ENCODE measurements at places on chromosomes 1 and 21. TPM values are rescaled to one million over a fixed set of nuclear protein-coding genes. Genes with fewer than 3 reads are reported as not detected.

DNA sequence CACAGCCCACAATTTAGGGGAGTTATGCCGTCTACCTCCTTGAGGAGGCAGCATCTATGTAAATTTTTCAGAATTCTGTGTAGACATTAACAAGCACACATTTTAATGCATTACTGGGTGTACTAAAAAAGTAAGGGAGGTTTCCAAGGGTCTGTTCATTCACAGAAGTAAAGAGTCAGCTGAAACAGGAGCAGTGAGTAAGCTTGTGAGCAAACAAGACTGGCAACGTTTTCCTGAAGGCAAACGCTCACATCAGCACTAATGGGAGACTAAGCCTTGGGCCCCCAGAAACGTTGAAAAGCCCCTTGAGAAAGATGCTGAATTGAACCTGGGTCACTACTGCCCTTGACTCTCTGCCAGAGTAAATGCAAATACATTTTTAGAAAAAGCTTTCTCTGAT, 25.7 kb downstream of the RPRD2 start:
- DNase-seq = no peak

Gene TNFRSF1B
- total RNA-seq = 35.2 TPM

Gene PLA2G2D
- not detected for total RNA-seq

- DNase-seq = peak; percentile 29
Measured at GRCh38 chr21:42158846-42159245, 60.1 kb upstream of the ABCG1 start.

- DNase-seq = no peak
Measured at GRCh38 chr1:234705615-234706014, 95.6 kb upstream of the IRF2BP2 start.

Gene LCE3D
- 27.1 TPM for total RNA-seq

Gene LCE1C
- total RNA-seq = 1,127 TPM

- DNase-seq = no peak
Measured at GRCh38 chr1:48576565-48576964, 104.6 kb upstream of the SPATA6 start.

Gene SHE
- total RNA-seq = 2.0 TPM

GRCh38 chr1:173666646-173667045, 3.0 kb downstream of the ANKRD45 start:
- no peak for DNase-seq

- no peak for DNase-seq
Measured at GRCh38 chr1:35888255-35888654, 5.2 kb downstream of the AGO1 start.

All from suprapubic skin (tissue), 4 donors.